ENCODE measurements at places on chromosomes 13 and 19.

DNA sequence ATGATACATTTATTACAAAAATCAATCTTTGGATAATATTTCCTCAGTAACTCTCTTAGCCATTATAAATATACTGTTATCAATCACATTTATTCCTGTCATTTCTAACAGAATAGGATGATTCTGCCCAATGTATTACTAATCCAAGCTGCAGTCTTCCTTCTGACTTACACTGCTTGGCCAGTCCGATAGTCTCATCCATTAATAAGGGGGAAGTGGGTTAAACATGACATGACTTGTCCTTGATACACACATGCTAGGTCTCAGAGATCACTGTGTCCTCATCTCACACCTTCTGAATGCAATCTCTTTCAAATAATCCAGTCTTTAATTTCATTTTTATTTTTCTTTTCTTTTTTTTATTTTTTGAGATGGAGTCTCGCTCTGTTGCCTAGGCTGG lies 18.8 kb downstream of the SACS start:
- no peak for DNase-seq

DNA sequence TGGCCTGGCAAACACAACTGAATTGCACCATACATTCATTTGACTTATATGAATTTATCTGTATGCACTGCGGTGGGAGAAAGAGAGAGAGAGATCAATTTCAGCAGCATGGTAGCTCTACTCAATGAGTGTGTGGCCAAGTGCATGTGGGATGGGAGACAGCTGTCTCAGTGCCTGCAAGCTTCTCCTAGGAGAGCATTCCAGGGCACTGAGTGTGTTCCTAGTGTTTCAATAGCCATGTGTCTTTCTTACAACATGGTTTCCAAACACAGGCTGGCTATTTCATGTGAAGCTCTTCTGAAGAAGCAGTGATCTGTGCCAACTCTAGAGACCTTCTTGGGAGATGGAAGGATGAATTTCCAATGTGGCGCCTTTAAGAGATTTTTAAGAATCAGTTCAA lies 43.5 kb downstream of the NEK5 start:
- DNase-seq = no peak

DNA sequence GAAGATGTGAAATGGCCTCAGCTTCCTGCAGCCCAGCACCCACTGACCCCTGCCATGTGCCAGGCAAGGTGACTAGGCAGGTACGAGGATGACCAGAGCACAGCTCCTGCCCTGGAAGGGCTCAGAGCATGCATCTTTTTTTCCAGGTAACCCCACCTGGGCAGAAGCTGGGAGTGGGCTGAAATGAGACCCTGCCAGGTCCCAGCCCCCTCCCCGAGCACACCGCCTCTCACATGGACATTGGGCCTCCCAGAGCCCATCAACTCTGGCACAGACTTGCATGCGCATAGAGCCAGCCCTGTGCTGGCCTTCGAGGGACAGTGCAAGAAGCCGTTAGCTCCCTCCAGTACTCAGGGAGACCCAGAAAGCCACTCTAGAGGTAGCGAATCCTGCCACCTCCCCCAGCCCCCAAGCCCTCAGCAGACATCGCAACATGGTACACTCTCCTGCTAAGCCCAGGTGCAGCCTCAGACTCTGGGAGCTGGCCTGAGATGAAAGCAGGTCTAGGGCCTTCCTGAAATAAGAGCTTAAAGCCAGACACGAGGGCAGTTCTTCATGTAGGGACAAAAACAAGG lies 8.9 kb upstream of the VSTM2B start:
- DNase-seq = no peak

DNA sequence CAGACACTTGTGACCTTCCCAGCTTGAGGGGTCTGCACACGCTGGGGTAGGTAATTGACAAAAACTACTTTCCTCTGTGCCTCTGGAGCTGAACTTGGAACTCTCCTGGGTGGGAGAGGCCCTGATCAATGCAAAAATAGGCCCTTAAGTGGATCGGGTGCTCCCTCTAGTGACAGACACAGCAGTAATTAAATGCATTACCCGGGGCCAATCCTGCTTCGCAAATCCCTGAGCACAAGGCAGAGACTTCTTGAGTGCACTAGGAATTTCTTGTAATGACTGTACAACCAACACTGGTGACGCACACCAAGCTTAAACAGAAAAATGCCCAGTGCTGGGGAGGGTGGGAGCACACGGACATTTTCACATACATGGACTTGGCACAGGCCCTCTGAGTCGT lies 10.6 kb upstream of the UBE2S start:
- peak; percentile 36 for DNase-seq

- DNase-seq = no peak
Measured at GRCh38 chr19:43575955-43576878, 616 bp downstream of the PINLYP start.

DNA sequence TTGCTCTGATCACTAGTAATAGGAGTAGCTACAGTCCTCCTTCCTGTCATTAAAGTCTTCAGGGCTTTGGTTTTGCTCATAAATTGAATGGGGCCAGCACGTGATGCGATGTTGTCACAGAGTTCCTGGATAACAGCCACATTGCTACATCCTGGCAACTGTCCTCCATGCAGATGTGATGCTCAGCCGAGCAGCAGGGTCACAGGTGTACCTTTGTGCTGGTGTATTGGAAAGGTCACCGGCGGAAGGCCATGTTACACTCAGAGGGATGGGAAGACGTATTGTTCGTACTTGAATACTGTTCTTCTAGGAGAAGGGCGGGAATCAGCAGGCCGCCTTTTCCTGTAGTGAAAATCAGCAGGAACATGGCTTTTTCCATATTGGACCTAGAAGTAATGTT lies 713.8 kb upstream of the GPC6 start:
- no peak for DNase-seq

- DNase-seq = no peak
Measured at GRCh38 chr19:28656644-28657043, 556.3 kb downstream of the UQCRFS1 start.

DNA sequence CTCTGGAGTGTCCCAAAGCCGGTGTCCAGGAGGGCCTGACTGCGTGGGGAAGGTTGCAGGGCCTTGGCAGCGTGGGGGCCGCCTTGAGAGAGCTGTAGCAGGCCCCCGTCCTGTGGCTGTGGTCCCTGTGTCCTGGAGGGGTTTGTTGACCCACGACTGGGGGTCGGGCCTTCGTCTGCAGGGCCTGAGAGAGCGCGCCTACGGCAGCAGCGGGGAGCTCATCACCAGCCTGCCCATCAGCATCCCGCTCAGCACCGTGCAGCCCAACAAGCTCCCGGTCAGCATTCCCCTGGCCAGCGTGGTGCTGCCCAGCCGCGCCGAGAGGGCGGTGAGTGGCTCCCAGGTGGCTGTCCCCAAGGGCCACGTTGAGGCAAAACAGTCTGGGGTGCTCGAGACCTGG lies 18.5 kb downstream of the PLEKHJ1 start:
- DNase-seq = no peak

- no peak for DNase-seq
Measured at GRCh38 chr13:110520431-110521295, 40.9 kb downstream of the RAB20 start.

DNA sequence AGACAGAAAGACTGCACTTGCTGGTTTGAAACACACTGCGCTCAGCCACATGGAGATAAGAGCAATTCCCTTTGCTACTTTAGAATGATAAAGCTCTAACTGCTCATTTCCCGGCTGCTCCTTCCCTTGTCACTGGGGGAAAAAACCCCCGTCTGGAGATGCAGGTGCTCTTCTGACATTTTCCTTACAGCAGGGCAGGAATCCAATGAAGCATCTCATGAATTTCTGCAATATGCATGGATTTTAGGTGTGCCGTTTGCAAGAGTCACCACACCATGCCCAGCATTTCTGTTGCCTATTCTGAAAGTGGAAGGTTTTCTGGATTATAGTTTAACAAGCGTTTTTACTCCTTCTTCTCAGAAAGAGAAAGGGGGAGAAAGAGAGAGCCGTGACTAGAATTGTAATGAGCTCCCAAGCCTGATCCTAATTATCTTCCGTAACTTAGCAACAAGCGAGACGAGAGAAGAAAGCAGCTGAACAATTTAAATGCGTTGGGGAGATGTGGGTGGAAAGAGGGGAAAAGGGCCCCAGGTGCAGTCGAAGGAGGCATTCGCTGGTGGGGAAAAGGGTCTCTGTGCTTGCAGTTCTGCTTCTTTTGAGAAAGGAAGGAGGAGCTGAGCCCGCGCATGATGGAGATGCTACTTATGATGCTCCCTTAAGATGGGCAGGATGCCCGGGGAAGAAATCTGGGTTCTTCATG lies 76.6 kb upstream of the SPATA13 start:
- DNase-seq = no peak

DNA sequence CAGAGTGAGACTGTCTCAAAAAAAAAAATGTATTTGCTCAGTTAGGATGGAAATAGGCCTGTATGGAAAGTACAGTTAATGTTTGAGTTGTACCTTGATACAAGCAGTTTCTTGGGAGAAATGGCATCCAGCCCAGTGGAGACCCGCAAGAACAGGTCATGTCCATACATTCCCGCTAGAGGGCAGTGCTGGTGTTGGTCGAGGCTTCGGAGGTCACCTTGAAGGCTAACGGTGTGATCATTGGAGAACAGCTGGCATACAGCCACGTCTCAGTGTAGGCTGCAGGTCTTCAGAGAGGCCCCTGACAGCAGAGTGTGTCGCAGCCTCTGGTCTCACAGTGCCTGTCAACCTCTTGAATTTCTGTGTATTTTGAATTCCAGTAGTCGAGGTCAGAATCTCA lies 7.5 kb downstream of the ZNF610 start:
- peak; percentile 34 for DNase-seq
